ENCODE measurements at places on chromosomes 7 and 10. TPM values are rescaled to one million over a fixed set of nuclear protein-coding genes. Genes with fewer than 3 reads are reported as not detected.

DNA sequence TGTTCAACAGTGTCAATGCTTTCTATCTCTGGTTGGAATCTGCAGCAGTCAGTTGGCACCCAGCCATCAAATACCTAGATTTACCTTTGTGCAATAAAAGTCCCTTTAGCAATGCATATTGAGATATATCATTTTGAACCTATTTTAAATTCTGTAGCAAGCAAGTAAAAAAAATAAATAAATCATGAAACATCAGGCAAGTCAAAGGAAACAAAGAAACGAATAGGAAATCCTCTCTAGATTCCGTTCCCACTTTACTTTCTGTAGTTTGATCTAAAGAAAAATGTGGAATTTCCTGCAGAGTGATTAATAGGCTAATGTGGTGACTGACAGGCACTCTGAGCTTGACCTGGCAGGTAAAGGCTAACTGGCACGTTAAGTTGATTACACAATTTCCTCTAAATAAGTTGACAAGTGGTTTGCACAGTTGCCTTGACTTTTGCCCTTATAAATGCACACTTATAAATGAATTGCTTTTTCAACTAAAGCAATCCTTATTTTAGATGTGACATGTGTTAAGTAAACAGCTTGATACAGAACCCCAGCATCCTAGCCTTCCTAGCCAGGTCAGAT, 208.1 kb upstream of the TCF7L2 start:
- no peak for DNase-seq

DNA sequence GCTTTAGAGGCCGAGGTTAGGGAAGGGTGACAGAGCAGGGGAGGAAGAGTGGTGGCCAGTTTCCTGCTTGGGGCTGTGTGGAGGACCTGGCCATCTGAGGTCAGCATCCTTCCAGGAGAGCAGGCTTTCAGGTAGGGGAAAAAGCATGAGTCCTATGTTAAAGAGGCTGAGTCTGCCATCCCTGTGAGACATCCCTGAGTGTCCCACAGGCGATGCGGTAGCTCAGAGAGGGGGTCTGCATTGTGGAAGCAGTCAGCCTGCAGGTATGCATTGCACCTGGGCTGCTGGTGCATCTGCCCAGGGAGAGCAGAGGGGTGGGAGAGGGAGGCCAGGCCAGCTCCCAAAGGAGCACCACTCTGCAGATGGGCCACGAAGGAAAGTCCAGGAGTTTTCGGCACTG, 282.1 kb upstream of the ZNF32 start:
- DNase-seq = no peak

GRCh38 chr10:120671491-120671890, 179.7 kb upstream of the WDR11 start:
- DNase-seq = no peak

GRCh38 chr7:149616898-149617297, 119.3 kb upstream of the ZNF746 start:
- DNase-seq = no peak

DNA sequence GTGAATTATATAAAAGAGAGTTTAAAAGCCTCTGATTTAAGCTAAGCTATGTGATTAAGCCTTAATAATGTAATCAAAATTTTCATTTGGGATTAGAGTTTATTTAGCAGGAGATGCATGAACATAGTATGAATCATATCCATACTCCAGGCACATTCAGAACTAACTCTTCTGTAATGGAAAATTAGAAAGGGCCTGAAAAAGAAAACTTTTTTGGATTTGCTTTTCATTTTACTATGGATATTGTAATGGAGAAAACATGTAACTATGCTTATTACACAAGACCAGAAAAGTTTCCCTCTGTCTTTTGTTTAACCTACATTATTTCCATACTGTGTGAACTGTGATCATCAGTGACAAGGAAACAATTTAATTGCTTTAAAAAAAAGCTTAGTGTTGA, 22.0 kb downstream of the TES start:
- DNase-seq = no peak

DNA sequence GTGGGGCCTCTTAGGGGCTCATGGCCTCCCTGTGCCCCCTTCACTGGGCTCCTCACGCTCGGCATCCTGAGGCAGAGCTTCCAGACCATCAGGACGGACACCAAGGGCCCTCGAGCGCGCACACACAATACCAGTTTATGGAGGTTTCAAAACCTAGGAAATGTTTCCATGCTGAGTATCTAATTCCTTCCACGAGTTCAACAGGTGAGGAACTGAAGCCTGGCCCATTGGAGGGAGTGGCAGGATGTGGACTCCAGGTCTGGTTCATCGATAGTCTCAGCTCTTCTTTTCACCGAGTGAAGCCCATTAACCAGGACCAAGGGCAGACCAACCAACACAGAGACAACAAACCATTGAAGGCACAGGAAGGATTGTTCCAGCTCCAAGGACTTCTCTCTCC, 336.7 kb upstream of the SHH start:
- no peak for DNase-seq

- DNase-seq = no peak
Observed at GRCh38 chr7:50068850-50069551, 24.0 kb downstream of the ZPBP start.

DNA sequence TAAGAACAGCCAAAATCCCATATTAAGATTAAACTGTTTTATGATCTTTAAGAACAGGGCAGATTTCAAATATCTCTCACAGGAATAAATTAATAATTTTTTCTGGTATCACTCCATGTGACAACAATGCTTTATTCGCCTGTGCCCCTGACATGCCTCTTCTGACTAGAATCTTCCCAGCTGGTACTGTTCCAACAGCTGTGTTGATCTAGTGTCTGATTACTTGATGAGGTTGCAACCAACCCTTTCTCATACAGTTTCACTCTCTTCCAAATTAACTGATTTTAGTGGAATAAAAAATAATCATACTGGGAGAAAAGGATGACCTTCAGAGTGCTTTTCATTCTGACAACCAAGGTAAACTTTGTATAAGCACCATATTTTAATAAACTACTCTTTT, 151.9 kb downstream of the CHRM2 start:
- no peak for DNase-seq

The NANOS1 gene
- total RNA-seq = 1.5 TPM

The CAMK2B gene
- total RNA-seq = 1.2 TPM

The ACTL6B gene
- not detected for total RNA-seq

The MYO1G gene
- total RNA-seq = 4.9 TPM

The GOLGA7B gene
- 0.19 TPM for total RNA-seq

All from posterior vena cava (tissue), 2 donors.